Astrocyte (in vitro differentiated cells and primary cell): ENCODE measurements at places on chromosomes 6 and 20.

DNA sequence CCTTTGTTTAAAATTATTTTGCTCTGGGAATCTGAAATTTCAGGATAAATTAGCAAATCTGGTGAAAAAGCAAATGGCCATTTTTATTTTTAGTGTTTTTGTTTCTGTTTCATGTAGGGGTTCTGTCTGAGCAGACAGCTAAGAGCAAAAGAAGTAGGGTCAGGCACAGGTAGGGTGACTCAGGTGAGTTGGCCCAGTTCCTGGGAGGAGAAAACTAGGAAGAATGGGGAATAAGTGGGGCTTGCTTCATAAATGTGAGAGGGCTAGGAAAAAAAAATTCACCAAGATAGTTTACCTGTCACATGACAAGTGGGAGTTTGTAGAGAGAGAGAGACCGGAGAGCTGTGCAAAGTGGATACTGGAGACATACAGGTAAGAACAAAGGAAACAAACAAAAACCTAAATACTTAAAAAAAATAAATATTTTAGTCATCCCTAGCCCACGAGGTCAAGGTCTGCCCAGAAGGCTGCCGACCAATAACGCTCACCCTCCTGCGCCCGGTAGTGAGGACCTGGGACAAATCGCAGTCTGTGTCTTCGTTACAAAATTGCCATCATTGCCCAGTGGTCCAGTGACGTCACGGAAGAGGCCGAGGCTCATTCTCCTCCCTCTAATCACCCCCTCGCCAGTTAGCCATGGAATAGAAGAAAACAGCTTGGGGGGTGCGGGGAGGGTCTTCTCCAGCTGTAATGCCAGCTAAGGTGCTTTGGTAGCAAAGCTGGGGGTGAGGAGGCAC, 2.3 kb downstream of the THBD start:
- no peak for DNase-seq

DNA sequence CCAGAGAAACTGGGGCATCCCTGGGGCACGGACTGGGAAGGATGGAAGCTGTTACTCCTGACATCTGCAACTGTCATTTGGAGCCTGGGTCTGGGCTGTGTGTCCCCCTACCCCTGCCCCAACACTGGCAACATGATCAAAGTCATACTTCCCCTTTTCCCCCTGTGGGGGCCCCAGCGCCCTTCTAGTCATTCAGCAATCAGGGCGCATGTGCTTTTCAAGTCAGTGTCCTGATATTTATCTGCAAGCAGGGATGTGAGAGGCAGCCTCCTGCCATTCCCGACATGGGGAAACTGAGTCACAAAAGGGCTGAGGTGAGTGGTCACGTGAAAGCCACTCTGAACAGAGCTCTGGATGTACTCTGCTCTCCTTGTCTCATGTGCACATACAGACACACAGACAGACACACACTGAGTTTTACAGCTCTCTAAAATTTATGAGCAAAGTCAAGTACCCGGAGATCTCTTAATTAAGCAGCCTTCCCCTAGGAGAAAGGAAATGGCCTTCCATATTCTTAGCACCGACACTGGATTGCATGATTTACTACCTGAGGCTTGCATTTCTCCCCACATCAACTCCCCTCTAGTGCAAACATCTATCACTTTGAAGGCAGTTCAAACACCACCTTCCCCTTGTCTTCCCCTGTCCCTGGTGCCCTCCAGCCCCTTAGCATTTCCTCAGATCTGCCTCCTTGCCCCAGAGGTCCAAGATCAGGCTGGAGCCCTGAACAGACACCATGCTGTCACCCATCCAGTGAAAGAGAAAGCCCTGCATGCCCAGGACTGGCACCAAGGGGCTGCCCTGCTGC, 170.7 kb downstream of the CDC5L start:
- DNase-seq = no peak

- no peak for DNase-seq
Observed at GRCh38 chr6:56372406-56372995, 125.1 kb upstream of the COL21A1 start.

DNA sequence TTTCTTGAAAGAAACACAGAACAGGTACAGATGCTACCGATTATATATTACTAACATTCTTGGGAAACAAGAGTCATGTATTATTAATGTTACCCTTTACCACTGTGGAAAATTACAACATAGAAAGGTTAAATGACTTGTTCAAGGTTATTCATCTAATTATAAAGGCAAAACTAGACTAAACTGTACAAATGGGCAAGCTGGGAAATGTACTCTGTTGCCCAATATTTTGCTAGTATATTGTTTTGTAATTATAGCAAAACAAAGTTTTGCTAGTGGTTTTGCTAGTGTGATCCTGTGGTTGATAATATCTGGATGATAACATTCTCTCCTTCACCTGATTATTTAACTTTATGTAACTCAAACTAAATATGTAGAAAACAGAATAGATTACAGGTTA, 96.5 kb downstream of the TINAG start:
- DNase-seq = peak; percentile 11

DNA sequence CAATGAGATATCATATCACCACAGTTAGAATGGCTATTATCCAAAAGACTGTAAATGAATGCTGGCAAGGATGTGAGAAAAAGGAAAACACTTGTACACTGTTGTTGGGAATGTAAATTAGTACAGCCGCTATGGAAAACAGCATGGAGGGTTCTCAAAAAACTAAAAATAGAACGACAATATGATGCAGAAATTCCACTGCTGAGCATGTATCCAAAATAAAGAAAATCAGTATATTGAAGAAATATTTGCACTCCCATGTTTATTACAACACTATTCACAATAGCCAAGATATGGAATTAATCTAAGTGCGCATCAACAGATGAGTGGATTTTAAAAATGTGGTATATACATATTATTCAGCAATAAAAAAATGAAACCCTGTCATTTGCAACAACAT, 898.9 kb upstream of the MAN1A1 start:
- DNase-seq = no peak

DNA sequence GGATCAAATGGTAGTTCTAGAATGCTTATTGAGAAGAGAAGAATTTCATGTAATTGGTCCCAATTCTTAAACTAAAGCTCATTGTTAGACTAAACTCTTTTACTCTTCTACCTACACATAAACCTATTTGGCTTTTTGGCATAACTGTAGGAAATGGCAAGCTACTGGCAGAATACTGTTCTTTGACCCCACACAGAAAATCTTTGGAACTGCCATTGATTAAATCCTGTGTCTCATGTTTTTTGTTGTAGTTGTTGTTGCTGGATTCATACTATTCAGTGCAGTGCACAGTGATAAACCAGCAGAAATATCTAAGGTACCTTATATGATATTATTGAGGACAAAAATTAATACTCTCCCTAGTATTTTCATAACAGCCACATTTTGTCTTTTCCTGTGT, 242.1 kb upstream of the SGK1 start:
- DNase-seq = no peak

DNA sequence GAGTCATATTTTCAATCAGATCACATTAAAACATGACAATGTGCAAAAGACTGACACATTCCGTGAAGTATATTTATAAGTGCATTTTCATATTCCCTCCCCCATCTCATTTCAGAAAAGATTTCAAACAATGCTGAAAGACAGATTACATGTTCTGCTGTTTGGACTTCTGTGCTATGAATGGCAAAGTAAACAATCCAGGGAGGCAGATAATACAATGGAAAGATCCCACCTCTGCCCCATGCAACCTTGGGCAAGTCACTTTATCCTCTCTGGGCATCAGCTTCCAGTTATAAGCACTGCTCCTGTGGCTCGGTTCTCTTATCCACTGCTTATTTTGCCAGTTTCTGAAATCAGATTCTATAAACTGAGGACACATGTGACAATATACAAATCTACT, 110.2 kb downstream of the RCAN2 start:
- DNase-seq = no peak

DNA sequence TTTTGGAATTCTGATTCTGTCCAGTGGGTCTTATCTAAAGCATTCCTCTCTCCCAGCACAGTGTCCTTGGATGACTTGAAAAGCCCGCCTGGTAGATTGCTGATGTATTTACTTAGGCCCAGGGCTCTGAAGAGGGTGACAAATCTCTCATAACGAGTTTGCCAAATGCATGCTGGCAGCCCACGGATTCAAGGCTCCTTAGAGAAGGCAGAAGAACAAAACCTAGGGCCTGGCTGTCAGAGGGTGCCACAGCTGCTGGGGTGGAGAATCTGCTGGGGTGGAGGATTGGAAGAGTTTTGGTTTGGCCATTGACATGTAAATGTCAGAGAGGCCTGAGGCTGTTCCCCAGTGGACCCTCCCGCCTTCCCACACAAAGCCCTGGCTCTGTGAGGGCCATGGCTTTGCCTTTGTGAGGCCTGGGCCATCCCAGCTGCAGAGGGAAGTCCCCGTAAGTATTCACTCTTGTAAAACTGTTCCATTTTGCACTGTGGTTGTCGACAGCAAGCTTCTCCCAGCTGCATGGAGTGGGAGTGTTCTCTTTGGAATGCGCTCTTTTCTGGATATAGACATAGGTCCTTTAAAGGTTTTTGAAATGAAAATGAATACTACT, 50.3 kb downstream of the ANKRD6 start:
- DNase-seq = peak; percentile 66

GRCh38 chr6:158502263-158502950, 57.5 kb upstream of the TMEM181 start:
- no peak for DNase-seq

DNA sequence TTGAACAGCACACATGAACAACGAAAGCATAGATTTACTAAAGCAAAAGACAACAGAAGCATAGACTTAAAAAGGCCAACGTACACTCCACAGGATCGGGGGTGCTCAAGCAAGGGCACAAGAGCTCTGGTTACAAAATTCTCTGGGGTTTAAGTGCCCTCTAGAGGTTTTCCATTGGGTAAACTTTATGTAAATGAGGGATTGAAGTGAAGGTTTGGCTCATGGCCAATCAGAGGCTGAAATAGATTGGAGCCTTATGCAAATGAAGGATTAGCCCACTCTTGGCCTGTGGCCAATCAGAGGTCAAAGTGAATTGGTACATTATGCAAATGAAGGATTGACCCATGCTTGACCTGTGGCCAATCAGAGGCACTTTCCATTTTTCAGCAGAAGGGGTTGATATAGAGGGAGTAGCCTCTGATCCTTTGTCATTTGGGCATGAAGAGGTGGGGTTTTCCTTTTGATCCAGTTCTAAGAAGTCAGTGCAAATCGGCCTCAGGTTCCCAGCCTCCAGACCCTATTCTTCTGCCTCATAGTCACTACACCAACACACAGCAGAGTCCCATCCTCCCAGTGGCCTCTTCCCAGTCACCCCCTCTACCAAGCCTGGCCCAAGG, 244.9 kb downstream of the THBS2 start:
- no peak for DNase-seq

DNA sequence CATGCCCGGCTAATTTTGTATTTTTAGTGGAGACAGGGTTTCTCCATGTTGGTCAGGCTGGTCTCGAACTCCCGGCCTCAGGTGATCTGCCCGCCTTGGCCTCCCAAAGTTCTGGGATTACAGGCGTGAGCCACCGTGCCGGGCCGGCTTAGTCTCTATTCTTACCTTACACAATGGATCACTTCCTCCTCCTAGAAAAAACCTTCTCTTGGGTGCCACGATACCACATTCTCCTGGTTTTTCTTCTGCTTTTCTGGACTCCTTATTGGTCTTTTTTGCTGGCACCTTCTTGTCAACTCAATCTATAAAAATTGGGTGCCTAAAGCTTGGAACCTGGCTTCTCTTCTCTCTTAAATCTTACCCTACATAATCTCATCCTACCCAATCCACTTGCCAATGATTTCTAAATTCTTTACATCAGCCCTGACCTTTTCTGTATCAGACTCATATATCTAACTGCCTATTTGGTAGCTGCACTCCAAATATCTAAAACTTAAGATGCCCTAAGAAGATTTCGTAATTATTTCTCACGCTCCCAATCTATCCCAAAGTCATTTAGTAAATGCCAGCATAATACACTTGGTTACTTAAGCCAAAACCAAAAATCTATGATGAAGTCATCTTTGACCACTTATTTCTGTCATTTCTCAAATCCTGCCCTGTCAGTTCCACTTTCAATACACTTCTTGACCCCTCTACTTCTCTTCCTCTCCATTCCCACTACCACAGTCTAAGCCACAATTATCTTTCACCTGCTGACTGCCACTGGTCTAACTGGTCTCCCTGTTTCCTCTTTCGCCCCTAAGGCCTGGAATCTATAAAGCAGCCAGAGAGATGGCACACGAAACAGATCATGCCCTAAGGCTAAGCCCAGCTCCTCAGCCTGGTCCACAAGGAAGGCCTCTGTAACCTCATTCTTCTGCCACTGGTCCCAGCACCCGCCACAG, 43.2 kb downstream of the ELMO2 start:
- no peak for DNase-seq

GRCh38 chr6:37920667-37921066, 101.1 kb downstream of the ZFAND3 start:
- DNase-seq = no peak

DNA sequence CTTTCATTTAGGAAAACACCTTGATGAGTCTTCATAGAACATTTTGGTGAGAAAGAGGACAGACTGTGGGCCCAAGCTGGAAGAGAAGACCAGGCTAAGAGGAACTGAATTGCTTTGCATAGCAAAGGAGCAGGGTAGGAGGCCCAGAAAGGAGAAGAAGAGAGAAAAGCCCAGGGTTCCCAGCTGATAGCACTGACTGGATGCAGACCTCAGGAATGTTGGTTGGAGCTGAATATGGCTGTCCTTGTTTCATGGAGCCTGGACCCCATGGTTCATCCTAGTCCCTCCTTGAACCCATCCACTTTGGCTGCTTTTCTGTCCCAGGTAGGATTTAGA, 18.0 kb upstream of the ZFAND3 start:
- DNase-seq = no peak

- DNase-seq = peak; percentile 32
Observed at GRCh38 chr20:25065625-25066338, 7.8 kb upstream of the ACSS1 start.

GRCh38 chr6:10230531-10230930, 184.3 kb downstream of the TFAP2A start:
- no peak for DNase-seq

DNA sequence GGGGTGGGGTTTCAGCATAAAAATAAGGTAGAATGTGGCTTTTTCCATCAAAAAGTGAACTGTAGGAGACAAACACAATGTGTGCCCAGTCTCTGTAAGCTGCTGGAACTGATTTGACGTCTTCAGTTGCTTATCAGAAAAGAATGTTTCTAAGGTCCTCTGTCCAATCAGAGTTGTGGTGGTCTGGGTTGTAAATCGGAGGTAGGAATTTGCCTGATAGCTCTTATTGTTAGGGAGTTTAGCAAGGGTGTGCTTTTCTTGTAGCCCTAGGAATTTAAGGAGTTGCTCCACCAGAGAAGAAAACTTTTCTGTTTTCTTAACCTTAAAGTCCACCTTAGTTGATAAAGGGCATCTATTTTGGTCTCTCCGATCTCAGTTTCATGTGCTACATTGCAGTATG, 10.4 kb upstream of the SSTR4 start:
- no peak for DNase-seq

DNA sequence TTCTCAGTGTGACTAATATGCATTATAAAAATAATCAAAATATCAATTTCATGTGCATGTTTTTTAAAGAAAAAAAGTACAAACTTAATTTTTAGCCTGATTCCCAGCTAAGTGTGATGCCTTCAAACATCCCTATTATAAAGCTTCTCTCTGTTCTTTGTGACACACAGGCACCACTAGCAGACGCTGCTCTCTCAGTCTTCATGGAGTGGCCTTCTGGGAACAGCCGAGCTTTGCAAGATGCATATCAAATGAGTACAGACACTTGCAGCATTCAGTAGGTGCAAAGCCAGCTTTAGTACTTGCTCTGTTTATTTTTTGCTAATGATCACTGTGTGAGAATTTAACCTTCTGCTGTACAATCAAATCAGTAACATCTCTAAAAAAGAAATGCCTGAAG, 340.0 kb downstream of the ADGRB3 start:
- DNase-seq = peak; percentile 13

GRCh38 chr20:60258255-60258863, 300.1 kb downstream of the CDH26 start:
- DNase-seq = no peak
